ENCODE measurements at places on chromosomes 7 and 10.
A peak's percentile ranks its signal among the peaks of the same experiment; 100 is the strongest.

DNA sequence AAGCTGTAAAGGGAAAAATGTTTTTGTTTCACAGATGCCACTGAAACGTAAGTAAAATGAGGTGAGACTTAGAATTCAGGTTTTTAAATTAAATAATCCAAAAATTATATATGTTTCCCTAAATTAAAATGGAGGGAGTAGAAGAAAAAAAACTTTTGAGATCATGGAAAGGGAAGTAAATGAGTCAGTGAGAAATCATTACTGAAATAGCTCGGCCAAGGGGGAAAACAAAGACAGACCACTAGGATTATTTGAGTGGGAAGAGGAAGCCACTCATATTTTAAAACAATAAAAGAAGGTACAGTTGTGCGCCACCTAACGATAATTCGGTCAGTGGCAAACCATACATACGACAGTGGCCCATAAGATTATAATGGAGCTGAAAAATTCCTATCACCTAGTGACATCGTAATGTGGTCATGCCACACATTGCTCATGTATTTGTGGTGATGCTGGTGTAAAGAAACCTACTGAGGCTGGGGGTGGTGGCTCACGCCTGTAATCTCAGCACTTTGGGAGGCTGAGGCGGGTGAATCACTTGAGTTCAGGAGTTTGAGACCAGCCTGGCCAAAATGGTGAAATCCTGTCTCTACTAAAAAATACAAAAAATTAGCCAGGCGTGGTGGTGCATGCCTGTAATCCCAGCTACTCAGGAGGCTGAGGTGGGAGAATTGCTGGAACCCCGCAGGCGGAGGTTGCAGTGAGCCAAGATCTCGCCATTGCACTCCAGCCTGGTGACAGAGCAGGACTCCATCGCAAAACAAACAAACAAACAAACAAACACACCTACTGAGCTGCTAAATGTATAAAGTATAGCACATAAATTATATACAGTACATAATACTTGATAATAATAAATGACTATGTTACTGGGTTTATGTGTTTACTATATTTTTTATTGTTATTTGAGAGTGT, 64.7 kb downstream of the MKX start:
- DNase-seq = no peak

DNA sequence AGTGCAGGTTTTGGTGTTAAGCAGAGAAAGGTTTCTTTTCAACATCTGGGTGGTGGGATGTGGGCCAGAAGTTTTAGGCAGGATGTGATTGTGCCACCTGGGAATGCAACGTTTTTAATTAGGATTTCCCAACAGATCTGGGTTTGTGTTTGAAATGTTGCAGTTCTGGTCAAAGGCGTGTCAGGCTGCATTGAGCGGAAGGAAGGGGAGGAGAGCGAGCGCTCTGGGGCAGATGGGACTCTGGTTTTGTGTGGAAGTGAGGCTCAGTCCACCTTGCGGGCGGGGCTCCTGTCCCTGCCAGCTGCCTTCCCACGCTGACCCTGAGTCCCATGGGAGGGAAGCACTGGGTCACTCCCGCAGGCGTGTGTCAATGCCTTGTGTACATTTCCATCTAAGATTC, 767.7 kb downstream of the KCNMA1 start:
- peak; percentile 76 for DNase-seq

GRCh38 chr7:81932936-81933335, 163.1 kb upstream of the HGF start:
- no peak for DNase-seq

DNA sequence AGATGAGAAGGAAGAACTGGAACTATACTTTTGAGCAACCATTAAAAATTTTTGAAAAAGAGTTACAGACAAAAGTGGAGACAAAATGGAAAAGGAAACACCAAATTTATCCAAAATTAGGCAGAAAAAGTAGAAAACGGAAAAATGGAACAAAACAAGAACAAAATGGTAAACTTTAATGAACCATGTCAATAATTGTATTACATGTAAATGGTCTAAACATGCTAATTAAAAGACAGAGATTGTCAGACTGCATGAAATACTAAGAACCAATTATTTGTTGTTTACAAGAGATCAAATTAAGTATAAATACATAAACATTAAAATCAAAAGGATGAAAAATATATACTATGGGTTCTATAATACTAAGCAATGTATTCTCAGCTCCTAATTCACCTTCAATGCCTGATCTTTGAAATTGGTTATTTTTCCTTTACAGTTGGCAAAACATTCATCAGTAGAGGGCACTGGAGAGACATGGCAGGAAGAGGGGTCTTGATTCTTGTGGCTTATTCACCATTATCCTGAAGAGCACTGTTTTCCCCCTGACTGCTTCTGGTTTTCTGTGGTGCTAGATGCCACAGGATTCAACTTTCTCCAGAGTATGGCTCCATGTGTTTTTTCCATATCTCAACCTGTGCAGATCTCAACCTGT, 124.9 kb downstream of the ELFN1 start:
- DNase-seq = no peak

DNA sequence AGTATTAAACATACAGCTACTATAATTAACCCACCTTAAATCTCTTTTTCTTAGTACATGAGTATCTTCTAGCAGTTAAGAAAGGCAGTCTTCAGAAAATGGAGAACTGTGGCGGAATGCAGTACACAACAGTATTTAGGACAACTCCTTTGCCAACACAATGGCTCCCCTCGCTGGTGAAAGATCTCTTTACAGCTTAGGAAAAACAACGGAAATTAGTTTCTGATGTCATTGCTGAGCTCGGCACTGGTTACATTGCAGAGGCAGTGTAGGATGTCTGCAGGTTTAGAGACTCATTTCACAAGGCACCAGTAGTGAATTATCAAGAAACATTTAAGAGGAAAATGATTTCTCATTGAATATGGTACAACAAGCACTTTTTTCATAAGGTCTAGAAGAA, 43.4 kb downstream of the GLRX3 start:
- DNase-seq = peak; percentile 82

DNA sequence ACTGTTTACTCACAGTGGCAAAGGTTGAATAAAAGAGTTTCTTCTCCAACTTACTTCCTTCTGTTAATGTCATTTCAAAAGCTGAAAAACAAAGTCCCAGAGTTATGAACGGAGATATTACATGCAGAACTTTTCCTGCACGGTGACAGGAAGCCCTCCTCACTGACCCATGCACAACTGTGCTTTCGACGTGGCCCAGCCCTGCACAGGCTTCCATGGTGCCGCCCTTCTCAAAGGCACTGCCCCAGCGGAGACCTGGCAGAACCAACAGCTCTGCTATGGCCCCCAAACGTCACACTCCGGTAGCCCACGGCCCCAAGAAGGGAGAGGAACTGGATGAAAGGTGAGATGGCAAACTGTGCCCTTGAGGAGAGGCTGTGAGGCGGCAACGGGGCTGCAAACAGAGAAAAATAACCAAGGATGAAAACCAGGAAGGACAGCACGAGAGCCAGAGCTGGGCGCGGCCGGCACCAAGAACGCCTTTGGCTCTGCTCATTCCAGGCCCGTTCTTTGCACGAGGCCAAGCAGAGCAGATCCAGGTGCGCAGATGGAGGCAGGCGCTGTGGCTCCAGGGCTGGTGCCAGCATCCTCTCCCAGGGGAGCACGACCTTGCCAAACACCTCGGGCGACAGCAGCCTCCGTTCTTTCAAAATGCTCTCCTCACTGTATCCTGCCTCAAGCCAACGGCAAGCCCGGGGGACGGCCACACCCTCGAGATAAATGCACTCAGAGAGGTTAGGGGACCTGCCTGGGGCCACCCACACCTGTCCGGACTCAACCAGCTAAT, 7.0 kb upstream of the FUOM start:
- no peak for DNase-seq

DNA sequence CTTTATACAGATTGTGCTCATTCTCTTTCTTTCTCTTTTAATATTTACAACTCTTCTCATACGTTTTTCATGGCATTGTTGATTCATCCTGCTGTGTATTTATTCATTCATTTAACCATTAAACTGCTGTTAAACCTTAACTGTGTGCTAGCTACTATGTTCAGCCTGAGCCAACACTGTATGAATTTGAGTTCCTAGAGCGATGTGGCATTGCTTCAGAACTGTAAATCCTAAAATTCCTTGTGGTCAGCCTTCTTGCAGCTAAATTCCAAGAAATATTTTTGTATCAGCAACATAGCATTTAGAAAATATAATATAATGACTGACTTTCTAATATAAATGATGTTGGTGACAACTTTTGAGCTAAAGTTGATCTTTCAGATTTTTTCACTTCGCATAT, 184.7 kb upstream of the FZD1 start:
- DNase-seq = peak; percentile 45

DNA sequence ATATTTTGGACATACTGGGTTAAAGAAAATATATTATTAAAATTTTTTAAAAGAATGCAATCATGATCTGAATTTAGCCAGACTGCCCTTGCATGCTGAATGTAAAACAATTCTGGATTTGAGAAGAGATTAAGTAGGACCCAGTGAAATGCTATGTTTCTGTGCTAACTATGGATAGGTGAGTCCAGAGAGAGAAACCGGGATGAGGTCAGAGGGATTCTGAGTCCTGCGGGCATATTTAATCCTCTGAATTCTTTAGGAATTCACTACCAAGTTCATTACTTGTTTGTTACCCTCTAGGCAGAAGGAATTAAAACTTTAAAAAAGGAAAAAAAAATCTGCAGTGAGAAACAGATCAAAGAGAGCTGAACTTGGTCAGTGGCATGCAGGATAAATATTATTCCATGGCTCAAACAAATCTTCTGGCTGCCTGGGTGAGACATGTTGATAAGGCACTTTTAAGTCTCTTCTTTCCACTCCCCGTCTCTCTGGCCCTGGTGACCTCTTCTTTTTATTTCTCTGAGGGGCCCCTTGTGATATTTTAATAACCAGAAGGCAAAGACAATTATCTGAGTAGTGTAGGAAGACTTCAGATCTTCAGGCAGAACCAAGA, 50.2 kb upstream of the LYZL1 start:
- no peak for DNase-seq

DNA sequence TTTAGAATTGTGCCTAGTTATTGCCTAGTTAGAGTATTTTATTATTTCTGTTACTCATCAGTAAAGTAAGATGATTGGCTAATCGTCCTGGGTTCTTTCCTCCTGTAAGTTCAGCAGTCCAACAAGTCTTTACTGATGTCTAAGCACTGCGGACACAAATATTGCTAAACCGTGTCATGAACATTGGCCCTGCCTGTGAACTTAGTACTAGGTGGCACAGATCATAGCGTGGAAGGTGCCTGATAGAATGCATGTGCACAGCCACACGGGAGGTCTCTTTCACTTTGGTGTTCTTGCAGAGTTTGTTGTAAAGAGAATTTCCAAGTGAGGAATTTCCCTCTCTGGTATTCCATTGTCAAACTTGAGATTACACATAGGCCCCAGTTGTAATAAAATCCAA, 38.0 kb downstream of the RBM33 start:
- DNase-seq = no peak

DNA sequence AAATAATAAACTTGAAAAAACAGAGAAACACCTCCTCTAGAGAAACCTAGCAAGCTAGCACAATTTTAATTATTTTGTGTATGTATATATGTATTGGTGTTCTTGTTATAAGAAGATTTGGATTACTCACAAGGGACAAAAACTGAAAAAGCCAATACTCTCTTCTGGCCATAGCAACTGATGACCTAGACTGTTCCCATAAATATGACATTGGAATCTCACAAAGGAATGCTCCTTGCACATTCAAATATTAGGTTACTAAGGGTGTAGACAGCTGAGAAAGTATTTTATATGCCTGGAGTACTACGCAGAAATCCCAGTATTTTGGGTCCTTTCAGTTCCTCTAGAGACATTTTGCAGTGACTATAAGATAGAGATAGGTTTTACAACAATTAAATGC, 279.4 kb downstream of the FZD1 start:
- DNase-seq = no peak

- DNase-seq = no peak
Observed at GRCh38 chr7:25314731-25315267, 86.5 kb upstream of the NPVF start.

- no peak for DNase-seq
Observed at GRCh38 chr7:158957921-158958491, 101.6 kb downstream of the DYNC2I1 start.

- DNase-seq = no peak
Observed at GRCh38 chr7:38335128-38335491, 61.7 kb upstream of the TARP start.

DNA sequence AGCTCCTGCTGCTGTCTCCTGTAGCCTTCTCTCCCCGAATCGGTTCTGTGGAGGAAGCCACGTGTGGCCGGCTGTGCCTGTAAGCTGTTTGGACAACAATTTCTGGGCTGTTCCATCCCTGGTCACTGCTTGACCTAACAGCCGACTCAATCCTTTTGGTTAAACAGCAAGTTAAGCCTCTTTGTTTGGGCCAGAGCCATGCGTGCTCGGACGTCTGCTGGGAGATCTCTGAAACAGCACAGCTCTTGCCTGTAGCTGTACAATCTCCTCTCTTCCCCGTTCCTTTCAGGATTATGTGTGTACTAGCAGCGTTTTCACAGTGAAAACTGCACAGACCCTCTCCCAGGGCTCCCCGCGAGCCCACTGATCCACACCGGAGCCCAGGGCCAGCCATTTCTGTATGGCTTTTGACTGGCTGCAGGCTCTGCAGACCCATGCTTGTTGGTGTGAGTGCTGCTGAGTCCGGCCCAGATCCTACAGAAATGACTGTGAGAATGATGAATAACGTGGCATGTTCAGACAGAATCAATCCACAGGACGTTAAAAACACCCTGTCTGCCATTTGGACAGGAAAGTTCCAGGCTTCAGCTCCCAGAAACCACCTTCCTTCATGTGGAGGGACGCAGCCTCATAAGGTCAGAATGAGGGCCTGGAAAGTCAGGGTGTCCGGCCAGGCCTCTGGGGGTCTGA, 428.6 kb upstream of the ADARB2 start:
- DNase-seq = no peak

DNA sequence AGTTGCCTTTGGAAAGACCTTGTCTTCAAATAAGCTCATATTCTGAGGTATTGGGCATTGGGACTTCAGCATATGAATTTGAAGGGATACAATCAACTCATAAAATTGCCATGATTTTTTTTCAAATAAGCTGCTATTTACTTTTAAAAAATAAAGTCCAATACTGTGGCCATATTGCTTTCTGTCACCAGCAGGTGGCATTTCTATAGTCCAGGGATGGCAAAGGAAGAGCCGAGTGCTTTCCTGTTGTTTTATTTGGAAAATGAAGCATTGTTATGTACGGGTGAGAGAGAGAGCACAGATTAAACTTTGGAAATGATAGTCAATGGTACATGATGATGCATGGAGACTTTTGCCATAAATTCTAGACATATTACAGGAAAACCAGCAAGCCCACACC, 104.1 kb upstream of the DPP6 start:
- no peak for DNase-seq

- DNase-seq = no peak
Observed at GRCh38 chr10:5656737-5657579, 9.4 kb downstream of the ASB13 start.

Data from fibroblast of gingiva (primary cell).